Hippocampal formation (tissue), 2 donors: ENCODE measurements at places on chromosomes 13 and 19.

DNA sequence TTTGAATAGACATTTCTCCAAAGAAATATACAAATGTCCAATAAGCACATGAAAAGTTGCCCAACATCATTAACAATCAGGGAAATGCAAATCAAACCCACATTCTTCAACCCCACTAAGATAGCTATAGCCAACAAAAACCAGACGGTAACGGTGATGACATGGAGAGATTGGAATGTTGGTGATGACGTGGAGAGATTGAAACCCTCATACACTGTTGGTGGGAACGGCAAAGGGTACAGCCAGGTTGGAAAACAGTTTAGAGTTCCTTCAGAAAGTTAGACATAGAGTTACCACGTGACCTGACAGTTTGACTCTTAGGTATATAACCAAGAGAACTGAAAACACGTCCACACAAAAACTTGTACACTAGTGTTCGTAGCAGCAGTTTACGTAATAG lies 48.1 kb downstream of the TNFRSF19 start:
- DNase-seq, result no peak

- DNase-seq, result no peak
Measured at GRCh38 chr13:80782441-80782840, 441.5 kb upstream of the SPRY2 start.

- DNase-seq, result no peak
Measured at GRCh38 chr19:55258476-55258827, 365 bp downstream of the PPP6R1 start.

- no peak for DNase-seq
Measured at GRCh38 chr19:41174297-41174928, 18.6 kb upstream of the CYP2S1 start.

DNA sequence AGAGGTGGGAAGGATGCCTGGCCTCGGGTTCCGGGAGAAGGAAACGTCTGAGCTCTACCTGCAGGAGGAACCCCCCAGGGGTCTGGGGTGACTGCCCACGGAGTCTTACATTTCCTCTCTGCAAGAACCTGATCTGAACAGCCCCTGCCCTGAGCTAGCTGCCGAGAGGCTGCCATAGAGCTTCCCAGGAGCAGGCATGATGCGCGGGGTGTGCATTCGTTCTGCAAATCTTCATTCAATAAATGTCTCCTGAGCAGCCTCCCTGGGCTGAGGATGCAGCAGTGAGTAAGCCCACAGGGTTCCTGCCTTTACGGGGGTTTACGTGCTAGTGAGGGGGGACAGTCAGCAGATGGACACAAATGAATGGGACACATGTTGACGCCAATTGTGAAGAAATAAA lies 1.5 kb upstream of the SHISA7 start:
- DNase-seq, result no peak

DNA sequence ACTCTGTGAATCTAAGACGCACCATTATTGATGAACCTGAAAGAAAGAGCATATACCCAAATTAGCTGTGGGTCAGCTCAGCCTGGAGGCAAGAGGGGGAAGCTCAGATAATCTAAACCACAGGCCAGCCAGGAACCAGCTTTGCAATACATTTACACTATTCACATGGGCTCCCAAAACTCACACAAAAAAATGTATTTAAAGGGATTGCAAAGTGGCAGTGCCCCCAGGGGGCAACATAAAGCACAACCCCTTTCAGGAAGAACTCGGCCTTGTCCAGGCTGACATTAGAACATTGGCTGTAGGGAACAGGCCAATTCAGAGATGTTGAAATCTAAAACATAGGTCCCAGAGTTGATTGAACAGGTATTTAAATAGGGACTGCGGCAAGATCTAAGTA lies 3.2 kb upstream of the PROZ start:
- no peak for DNase-seq

DNA sequence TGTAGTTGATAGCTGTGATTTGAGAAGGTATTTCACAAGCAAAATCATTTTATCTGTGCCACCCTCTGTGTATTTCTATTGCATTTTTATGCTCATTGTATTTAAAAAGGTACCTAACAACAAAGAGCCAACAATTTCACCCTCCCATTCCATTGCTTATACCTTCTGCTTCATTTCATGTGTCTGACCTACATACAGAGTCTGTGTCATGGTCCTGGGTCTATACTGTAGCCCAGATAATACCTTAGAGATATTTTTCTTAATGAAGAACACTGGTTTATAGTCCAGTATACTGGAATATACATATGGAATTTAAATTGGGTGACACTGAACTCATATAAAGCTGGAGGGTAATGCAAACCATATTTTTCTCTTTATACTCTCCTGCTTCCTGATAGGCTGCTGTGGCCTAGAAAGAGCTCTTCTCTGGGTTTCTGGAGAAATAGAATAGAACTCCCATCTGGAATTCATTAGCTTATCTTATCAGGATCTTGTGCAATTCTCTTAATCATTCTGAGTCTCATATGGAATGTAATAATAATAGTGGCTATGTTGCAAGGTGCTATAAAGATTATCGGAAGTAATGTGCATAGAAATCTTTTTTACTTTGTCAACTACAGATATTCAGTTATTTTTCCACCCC lies 31.8 kb upstream of the SPART start:
- DNase-seq, result no peak

DNA sequence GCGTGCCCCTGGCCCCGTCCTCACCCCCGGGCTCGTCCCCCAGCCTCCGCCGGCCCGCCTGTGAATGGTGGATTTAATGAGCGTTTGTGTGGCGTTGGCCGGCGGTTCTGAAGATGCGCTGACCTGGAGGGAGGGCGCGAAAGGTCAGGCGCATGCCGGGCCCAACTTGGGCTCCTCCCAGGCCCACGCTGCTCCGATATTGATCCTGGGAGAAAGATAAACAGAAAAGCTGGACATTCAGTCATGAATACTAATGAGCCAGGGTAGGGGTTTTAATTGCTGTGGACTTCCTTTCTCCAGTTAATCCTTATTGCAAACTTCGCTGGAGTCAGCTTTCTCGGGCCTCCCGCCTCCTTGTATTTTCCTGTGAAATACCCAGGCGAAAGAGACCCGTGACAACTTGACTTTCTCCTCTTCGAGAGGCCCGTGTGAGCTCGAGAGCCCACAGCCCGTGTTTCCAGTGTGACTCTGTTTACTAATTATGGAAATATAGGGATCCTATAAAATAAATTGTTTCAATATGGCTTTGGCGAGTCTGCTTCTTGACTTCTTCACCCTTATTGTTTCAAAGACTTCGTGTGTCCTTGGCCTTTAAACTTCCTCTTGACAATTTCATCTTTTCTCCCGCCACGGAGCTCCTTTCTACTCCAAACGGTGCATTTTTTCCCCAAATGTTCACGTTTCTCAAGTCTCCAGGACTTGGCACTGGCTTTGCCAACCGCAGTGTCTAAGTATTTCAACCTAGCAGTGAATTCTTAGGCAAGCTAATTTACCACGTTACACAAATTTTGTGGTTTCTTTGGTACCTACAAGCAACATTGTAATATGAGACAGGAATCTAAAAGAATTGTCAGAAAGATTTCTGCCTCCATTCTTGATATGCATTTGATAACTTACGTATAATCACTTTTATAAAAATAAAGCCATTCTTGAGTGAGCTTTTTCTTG lies 10.5 kb downstream of the ZIC2 start:
- DNase-seq, result no peak

- no peak for DNase-seq
Measured at GRCh38 chr13:110368408-110368807, 61.3 kb downstream of the COL4A2 start.

DNA sequence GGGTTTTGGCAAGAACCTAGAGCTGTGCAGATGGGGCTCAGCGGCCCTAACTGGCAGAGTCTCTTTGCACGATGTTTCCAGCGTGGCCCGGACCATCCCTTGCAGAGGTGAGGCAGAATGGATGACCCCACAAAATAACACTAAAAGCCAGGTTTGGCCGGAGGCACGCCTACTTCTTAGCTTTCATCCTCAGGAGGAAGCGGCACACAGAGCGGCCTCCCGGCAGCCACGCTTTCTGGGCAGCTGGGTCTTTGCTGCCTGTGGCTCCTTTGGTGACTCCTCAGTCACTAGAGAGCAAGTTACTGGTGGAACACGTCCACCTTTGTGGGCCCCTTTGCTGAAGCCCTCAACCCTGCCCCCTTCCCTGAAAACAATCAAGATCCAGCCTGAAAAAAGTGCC lies 25.2 kb downstream of the TEX29 start:
- no peak for DNase-seq

DNA sequence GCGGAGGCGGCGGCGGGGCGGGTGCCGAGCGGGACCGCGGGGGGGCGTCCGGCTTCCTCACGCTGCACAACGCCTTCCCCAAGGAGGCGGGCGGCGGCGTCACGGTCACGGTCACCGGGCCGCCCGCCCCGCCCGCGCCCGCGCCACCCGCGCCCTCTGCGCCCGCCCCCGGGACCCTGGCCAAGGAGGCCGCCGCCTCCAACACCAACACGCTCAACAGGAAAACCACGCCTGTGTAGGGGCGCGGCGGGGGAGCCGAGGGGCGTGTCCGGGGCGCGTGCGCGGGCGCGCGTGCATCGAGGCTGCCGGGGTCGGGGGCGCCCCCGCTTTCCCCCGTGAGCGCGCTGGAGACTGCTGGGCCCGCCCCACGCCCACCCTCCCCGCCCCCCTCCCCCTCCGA lies 8.8 kb upstream of the CACNG6 start:
- no peak for DNase-seq

DNA sequence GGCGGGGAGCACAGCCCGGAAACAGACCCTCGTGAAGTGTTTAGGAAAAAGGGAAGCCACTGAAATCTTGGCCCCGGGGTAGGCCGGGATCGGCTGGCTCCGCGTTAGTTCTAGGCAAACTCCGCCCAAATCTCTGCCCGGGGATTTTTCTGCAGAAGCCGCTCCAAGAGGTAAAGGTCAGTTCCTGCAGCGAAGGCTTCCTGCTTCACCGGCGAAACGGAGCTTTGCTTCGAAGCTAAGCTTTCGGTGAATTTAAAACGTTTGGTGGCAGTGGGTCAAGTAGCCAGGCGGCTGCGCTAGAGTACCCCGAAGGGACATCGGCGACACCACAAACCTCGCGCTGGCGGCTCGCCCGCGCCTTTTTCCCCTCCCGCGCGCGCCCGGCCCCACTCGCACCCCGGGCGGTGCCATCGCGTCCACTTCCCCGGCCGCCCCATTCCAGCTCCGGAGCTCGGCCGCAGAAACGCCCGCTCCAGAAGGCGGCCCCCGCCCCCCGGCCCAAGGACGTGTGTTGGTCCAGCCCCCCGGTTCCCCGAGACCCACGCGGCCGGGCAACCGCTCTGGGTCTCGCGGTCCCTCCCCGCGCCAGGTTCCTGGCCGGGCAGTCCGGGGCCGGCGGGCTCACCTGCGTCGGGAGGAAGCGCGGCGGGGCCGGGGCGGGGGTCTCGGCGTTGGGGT lies 441 bp downstream of the GJB2 start:
- no peak for DNase-seq

DNA sequence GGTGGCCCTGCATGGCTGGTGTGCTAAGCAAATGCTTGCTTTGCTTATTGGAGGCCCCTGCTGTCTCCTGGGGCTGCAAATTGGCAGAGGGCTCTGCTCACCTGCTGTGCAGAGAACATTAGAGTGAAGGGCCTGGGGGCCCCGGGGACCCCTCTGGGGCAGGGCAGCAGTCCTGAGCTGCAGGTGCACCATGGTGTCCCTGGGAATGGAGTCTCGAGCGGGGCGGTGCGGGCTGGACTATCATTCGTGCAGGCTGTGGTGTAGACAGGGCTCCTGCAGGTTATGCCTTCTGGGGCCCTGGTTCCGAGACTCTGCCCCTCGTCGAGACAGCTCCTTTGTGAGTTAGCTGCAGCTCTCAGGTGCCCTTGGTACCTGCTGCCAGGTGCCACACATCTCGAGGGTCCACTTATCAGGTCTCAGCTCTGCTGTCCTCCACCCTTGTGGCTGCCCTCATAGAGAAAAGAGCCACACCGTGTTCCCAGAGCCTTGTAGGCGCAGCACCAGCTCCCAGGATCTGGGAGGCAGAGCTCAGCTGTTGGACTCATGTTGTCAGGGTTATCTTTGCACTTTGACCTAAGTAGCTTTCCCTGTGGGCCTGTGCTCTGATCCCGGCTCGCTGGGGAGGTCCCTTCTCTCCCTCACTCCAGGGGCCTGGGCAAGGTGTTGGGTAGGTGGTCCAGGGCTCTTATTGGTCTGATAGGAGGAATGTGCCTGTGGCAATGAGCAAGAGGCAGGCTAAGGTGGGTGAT lies 58.0 kb upstream of the ZNF536 start:
- DNase-seq, result no peak

DNA sequence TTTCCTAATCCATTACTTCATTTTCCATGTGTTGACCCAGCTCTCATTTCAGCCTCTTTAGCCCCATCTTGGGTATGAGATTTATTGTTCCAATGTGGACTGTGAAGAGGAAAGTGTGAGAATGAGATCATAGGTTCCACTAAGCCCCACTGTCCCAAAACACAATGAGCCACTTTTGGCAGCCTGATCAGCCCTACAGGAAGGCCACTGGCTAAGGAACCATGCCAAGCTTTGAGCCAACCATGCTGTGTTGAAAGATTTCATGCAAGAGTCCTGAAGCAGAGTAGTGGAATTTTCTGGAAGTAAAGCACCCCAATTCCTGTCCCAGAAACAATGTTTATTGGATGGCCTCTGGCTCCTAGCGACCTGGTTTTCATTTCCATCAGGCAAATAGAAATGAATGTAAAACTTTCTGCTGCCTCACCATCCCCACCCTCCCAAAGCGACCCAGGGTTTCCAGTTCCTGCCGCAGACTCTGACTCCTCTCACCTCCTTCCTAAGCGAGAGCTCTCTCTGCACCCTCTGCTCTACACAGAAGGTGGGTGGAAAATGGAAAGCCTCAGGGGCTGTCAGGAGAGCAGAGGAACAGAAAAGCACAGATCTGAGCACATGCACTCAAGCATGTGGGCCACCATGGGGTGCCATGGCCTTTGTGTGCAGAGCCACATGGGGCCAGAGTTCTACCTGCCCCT lies 73.1 kb downstream of the KCTD12 start:
- no peak for DNase-seq

- no peak for DNase-seq
Measured at GRCh38 chr19:31955061-31955460, 390.3 kb upstream of the ZNF507 start.

DNA sequence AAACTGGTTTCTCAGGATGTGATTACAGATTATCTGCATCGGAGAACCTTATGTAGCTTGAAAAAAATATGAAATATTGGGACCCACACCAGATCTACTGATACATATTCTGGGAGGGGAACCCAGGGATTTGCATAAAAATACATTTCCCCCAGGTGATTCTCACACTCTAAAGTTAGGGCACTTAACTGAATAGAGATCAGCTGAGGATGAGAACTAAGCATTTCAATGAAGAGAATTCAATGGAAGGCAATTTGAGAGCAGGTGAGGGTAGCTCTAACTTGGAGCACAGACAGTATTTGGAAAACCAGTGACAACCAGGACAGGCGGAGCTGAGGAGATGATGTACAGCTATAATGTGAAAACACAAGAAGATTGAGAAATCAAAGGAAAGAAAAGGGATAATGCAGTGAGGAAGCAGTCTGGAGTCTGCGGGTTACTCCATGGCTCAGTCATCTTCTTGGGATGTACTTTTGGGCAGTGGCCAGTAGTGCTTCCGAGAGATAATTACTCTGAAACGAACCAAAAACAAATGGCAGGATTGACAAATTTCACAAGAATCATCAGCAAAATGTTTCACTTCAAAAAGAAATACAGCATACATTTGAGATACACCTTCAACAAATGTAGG lies 6.1 kb upstream of the OXGR1 start:
- DNase-seq, result no peak
